Right lung (tissue), 10 donors: ENCODE measurements at places on chromosomes 16 and 17. TPM values are rescaled to one million over a fixed set of nuclear protein-coding genes. Genes with fewer than 3 reads are reported as not detected.

The TMEM88 gene
- polyA plus RNA-seq: 12.5 TPM

The MNT gene
- polyA plus RNA-seq: 10.2 TPM

DNA sequence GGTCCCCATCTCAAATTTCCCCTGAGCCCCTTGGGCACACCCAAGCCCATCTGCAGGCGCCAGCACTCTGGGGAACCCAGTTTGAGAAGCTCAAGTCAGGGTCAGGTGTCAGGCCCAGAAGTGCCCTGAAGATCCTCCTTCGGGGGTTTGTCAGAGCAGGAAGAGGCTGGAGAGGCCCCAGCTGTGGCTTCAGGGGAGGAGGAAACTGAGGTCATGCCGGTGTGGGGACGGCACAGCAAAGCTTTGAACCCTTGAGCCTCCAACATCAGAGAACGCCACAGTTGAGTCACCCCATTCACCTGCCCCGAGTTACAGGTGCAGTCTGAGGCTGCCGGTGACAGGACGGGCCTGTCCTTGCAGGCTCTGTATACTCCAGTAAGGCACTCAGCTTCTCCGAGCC lies 140.2 kb upstream of the CIBAR2 start:
- no peak for DNase-seq

The LGALS9 gene
- 15.0 TPM for polyA plus RNA-seq

The DLX4 gene
- polyA plus RNA-seq: 0.80 TPM

The CACNA1H gene
- polyA plus RNA-seq: 4.4 TPM

- DNase-seq: no peak
Observed at GRCh38 chr16:80790751-80791150, 13.6 kb downstream of the CDYL2 start.

The HCFC1R1 gene
- 26.6 TPM for polyA plus RNA-seq

GRCh38 chr16:35184356-35184870 lies 1725.0 kb downstream of the TP53TG3F start:
- DNase-seq: no peak

- no peak for DNase-seq
Observed at GRCh38 chr16:59210955-59211541, 476.9 kb upstream of the GOT2 start.

The DNAAF8 gene
- polyA plus RNA-seq: 3.9 TPM

The ADGRG3 gene
- 0.86 TPM for polyA plus RNA-seq

The KRT28 gene
- not detected for polyA plus RNA-seq

DNA sequence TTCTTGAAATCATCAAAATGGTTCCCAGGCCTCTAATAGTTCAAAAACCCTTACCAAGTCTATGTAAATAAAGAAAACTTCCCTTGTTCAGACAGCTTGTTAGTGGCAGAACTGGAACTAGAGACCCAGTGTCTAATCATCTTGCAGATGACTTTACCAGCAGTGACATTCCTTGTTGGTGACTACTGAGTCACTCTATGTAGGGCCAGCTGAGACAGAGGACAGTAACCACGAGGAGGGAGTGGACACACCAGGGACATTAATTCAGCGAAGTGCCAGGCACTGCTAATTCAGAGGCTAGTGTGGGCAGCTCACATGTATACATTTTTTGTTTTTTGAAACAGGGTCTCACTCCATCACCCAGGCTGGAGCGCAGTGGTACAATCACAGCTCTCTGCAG lies 6.1 kb upstream of the HEATR3 start:
- DNase-seq: no peak

DNA sequence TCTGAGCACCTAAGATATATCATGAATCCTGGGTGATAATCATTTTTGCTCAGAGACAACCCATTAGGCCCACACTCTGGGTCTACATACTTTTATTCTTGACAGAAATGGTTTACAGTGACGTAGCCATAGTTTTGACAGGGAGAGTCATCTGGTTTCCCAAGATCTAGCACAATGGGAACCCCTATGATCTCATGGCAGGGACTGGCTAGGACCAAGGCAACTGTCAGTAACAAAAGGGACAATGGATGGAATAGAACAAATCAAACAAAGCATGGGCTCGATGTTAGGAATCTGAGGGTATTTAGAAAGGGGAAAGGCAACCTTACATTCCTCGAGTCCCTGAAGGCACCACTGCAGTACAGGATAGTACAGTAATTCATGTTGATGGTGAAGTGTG lies 20.5 kb downstream of the CFAP97D1 start:
- no peak for DNase-seq

The FBXO39 gene
- polyA plus RNA-seq: 0.56 TPM

DNA sequence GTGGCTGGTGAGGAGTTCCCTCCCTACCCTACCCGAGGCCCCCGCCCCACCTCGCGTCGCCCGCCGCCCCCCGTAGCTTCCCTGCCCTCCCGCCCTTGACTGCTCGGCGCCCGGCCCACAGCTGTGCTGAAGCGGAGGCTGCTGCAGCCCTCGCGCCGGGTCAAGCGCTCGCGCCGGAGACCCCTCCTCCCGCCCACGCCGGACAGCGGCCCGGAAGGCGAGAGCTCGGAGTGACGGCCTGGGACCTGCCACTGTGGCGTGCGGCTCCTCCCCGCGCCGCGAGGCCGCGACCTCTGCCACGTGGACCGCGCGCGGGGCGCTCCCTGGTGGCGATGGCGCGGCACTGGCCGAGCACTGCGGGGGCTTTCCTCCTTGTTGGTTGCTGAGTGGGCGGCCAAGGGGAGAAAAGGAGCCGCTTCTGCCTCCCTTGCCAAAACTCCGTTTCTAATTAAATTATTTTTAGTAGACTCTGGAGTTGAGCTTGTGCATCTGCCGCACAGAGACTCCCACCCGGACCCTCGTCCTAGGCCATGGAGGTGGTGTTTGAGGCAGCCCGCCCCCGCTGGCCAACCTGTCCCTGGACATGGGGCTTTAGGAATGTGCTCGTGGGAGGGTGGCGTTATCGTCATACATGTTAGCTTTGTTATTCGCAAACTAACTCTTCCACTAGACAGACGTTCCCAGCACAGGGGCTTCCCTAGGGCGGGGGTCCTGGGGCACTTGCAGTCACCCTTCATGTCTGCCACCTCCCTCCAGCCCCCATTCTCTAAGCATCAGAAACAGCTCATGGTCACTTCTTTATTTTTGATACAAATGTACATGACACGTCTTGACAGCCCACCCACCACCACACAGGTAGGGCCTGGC lies 4.4 kb downstream of the TP53I13 start:
- DNase-seq: no peak

DNA sequence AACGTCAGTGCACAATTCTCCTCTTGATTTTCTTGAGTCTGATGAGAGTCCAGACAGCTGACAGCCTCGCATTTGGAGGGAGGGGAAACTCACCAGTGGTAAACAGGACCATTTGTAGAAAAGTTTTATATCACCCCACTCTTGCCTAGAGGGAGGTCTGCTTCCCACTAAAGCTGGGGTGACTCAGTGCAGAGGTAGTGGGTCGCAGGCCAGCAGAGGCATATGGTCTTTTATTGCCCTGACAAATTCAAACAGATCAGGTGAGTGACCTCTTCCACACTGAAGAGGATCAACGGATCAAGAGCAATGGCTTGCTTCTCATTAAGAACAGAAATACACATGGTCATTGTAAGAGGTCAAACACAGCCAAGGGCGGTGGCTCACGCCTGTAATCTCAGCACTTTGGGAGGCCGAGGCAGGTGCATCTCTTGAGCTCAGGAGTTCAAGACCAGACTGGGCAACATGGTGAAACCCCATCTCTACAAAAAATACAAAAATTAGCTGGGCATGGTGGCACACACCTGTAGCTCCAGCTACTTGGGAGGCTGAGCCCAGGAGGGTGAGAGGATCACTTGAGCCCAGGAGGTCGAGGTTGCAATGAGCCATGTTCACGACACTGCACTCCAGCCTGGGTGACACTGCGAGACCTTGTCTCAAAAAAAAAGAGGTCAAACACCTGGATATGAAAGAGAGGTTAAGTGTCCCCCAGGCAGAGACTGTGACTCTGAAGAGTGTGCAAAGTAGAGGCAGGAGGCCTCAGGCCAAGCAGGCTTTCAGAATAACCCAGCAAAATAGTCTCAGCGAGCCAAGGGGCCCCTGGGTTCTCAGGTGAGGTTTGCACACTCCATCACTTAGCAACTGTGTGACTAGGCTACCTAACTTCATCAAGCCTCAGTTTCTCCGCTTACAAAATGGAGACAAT lies 56.5 kb upstream of the ERN1 start:
- DNase-seq: no peak

DNA sequence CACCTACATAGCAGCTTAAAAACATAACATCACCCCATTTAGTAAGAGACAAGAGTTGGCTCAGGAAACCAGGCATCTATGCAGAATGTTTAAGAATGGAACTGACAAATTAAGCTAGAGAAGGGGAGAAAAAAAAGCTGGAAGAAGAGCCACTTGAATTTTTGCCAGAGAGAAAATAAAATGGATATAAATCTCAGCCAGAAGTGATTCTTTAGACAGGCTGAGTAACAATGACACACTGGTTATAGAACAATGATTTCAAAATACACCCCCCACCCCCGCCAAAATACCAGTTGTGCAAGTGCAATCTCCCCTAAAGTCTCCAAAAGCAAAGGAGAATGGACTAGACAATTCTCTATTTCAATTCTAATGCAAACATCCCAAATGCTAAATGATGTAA lies 22.4 kb downstream of the LSM12 start:
- DNase-seq: no peak

- DNase-seq: no peak
Observed at GRCh38 chr17:71184716-71185115, 936.1 kb upstream of the SOX9 start.

- DNase-seq: no peak
Observed at GRCh38 chr17:8438441-8438840, 2.8 kb downstream of the NDEL1 start.

The FBXW10B gene
- 2.3 TPM for polyA plus RNA-seq

- no peak for DNase-seq
Observed at GRCh38 chr17:81428516-81428915, 33.3 kb downstream of the BAHCC1 start.

GRCh38 chr17:4796552-4796920 lies 572 bp downstream of the PSMB6 start:
- no peak for DNase-seq
